Muscle of back (tissue), 13 donors: ENCODE measurements at places on chromosomes 4 and X. TPM values are rescaled to one million over a fixed set of nuclear protein-coding genes. Genes with fewer than 3 reads are reported as not detected.
A peak's percentile ranks its signal among the peaks of the same experiment; 100 is the strongest.

DNA sequence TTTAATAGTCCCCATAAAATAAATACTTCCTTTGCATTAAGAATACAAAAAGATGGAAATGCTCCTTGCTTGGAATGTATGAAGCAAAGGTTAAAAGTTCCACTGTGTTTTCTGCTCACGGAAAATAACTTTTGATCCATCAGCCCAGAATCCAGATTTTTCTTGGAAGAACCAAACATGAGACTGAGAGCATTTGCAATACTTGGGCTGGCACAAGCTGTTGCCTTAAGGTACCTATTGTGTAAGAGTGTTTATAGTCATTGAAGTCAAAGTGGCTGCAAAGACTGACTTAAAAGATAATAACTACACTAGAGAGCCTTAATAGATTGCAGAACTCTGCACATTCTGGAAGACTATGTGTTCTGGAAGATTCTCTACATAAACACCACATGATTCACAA lies 281.4 kb downstream of the RAB28 start:
- DNase-seq = peak; percentile 23

The FHIP1A gene
- polyA plus RNA-seq = 12.4 TPM

DNA sequence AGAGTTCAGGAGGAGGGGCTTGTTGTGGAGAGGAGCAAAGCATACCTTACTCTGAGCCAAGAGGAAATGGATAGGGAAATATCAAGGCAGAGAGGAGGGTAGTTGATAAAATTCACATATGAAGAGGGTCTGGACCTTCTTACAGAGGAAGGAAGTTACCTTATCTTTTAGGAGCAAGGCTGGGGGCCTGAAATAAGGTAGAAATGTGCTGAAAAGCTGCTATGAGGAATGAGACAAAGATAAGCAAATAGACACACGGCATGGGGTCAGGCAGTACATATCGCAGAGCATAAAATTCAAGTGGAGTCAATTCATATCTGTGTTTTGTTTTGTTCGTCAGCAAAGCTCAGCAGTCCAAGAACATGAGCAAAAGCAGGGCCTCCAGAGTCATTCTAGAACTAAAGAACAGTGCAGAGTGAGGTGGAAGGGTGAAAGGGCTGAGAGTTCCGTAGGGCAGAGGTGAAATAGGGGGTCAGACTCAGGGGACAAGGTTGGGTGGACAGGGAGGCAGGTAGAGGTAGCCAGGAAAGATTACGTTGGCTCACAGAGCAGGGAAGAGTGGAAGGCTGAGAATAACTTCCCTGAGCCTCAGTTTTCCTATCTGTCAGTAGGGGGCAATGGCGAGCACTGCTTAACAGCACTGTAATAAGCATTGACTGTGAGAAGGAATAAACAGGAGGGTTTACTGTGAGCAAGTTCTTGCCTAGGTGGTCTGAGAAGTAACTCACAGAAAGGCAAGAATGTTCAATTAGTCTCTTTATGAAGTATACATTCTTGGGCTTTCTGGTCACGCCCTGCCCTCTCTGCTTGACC lies 9.2 kb downstream of the VSIG4 start:
- DNase-seq = no peak

- peak; percentile 7 for DNase-seq
Observed at GRCh38 chr4:20839957-20840356, 139.7 kb downstream of the PACRGL start.

DNA sequence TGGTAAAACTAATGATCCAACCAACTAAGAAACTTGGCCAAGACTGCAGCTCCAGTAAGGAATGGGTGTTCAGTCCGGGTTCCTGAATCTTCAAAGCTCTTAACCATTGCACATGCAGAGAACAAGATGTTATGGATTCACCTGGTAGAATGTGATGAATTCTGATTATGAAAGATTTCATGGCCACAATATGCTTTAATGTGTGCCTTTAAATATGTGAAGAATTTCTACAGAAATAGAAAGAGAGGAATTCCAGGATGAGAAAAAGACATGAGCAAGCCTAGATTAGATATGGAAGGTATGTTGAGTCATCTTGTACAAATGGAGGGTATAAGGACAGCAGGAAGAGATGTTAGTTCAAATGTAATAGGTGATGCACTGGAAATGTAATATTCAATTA lies 472.2 kb upstream of the TENM3 start:
- DNase-seq = no peak

The EGF gene
- 11.9 TPM for polyA plus RNA-seq

DNA sequence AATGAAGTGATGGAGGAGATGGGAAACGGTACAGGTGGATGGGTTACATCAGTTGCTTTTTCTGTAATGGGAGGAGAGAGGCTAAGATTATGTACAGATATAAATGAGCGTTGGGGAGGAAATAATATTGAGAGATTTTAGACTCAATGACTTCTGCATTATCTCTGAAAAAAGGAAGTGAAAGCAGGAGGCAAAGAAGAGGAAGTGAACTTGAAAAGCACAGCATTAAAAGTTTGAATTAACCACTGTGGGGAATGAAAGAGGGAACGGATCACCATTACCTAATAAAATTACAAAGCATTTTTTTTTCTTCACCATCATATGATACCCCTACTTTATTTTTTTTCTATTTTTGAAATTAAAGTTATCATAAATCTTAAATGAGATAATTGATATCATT lies 1025.5 kb downstream of the RPA4 start:
- no peak for DNase-seq

The ADGRG4 gene
- polyA plus RNA-seq = not detected

GRCh38 chr4:23930750-23931488 lies 41.1 kb upstream of the PPARGC1A start:
- DNase-seq = peak; percentile 71

DNA sequence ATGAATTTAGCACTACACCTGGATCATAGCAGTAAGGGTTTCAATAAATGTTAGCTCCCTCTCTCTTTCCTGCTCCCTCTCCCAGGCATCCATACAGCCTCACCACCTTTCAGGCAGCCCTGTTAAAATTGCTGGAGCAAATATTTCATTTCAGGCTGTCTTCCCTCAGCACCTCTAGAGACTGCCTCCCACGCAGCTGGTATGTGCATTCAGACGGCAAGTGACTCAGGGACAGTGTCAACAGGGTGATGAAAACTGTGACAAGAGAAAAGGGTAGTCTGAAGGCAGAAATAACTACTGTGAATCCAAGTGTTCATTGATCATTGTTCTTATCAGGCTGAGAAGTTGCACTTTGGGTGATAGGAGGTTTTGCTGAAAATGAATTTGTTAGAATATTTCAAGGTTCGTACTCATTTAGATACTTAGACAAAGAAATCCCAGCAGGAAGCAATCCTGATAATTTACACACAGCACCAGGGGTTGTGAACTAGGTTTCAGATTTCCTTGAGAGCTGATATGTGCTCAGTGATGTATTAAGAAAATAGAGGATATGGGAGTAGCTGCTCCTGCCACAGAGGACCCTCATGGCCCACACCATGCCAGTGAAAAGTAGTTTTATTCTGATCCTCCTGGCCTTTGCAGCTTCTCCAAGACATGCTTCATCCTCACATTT lies 424.2 kb downstream of the FGF13 start:
- DNase-seq = no peak

The UGT2B11 gene
- not detected for polyA plus RNA-seq

GRCh38 chr4:26806331-26806730 lies 54.3 kb upstream of the STIM2 start:
- DNase-seq = no peak

DNA sequence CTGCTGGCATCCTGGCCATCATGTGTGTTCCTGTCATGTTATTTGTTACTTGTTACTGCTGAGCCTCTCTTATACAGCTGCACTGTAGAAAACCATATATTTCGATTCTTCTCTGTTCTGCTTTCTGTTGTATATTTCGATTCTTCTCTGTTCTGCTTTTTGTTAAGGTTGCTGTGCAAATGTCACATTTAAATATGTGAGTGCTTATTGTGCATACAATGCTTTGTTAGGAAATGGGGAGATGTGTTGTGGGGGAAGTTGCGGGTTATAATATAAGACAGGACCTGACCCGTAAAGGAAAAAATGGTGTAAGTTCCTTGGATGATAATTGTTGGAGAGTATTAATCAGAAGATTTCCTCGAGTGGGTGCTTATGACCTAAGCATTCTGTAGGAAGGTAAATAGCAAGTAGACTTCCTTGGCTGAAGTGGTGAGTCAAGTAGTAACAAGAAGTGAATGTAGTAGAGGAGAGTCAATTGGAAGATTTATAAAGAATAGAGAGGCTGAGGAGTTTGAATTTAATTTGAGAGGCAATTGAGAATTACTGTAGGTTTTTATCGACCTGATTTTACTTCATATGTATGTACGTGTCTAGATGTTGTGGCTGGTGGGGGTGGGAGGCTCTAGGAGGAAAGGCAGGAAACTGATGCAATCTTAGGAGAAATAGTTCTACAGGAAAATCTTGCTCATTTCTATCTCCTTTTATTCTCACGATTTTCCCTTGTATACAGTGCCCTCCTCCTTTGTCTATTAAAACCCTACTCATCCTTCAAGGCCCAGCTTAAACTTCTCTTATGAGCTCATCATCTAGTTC lies 8.5 kb downstream of the OGT start:
- peak; percentile 51 for DNase-seq

DNA sequence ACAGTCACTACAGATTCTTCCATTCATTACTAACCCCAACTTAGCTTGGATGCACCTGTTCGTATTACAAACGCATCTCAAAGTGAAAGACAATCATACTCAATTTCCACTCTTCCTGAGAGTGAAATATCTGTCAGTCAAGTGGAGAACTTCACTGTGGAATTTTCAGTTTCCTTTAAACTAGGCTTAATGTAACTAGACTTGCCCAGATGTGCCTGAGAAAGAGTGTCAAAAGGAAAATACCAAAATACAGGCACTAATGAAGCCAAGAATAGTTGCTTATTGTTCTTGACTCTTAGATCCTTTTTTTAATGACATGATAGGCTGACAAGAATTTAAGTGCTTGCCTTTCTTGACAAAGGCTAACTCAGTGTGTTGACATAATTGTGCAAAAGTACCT lies 72.4 kb upstream of the NR3C2 start:
- no peak for DNase-seq

The F8A3 gene
- 3.0 TPM for polyA plus RNA-seq

- peak; percentile 40 for DNase-seq
Observed at GRCh38 chr4:25060241-25060962, 29.7 kb upstream of the LGI2 start.

DNA sequence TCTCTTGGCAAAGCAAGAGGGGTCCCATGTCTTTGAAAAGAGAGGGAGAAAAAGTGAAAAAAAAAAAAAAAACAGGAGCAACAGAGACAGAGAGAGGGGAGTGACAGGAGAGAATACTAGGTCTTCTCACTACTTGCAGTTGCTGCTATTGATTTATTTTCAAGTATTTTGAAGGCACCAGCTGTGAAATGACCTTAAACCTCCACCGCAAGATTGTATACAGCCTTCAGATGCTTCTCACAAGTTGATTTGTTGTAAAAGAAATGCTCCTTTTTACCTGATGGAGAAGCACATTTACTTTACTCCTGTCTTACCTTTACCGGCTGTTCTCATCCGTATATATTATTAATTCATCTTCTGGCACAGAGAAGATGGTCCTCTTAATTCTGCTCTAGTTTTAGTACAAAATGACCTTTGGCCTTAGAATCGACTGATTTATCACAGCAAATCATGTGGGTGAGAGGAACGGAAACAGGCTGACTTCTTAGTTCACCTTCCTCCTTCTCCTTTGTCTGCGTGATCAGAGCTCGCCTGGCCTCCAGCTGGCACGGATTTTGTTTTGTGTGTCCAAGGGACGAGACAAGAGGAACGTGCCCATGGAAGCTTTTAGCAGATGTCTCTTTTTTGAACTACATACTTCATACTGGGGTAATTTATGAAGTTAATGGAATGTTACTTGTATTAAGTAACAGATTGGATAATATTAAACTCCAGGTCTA lies 82.4 kb upstream of the PACRGL start:
- DNase-seq = peak; percentile 85

GRCh38 chr4:55075823-55076716 lies 49.3 kb downstream of the KDR start:
- DNase-seq = no peak

GRCh38 chrX:12234534-12235329 lies 96.5 kb downstream of the FRMPD4 start:
- no peak for DNase-seq

DNA sequence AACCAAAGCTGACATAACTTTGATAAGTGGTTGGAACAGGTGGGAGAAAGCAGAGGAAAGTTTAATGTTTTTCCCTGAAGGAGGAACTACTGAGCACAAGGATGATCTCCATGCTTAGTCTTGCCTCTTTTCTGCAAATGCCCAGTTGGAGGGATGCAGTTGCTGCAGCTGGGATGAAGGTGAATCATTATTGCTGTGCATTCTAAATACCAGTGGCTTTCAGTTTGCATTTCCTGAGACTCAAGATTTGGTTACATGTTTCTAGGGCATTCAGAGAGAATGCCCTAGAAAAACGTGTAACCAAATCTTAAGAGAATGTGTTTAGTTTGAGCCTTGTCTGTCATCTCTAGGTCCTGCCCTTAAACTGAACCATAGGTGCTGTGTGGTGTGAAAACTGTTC lies 42.2 kb downstream of the METTL14 start:
- DNase-seq = no peak

DNA sequence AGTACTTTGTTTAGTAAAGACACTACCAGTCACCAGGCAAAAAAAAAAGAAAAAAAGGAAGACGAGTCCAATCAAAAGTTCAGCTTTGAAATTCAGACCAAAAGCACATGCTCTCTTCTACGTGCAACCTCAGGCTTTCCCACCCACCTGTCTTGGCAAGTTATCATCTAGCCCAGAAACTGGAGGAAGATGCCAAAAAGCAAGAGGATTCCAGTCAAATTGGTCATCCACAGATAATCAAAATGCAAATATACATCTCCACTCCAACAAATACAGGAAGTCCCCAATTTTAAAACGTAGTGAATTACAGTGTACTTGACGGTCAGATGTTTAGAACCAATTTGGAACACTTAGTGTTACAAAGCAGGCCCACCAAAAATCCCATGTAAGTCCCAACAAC lies 96.5 kb downstream of the PALLD start:
- no peak for DNase-seq

- no peak for DNase-seq
Observed at GRCh38 chrX:48498374-48498809, 10.4 kb upstream of the PORCN start.

The USP9X gene
- polyA plus RNA-seq = 45.5 TPM

The PASD1 gene
- polyA plus RNA-seq = 0.04 TPM

DNA sequence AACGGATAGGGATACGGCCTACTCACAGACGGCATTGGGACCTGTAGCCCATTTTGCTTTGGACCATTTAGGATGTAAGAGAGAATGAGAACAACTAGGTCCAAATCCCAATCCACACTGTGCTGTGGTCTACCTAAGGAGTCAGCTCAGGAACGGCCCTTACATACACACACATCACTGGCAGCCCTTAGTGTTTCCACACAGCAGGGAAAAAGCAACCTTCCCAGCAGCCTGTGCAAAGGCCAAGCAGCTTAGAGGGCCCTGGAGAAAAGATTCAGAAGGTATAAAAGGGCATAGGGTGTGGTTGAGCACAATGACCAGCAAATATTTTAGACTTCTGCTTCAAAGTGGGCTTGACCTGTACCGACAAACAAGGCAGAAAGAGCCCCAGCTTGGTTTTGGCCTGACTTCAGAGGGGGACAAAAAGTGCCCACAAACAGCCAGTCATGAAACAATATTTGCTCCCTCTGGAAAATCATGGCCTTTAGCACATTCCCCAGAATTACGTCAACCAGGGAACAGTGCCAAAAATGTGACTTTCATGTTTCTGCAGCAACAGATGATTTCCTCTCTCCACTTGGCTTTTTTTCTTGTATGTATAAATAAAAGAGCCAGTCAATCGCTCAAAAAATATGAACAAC lies 359.5 kb upstream of the FGF16 start:
- DNase-seq = peak; percentile 87

GRCh38 chr4:63361628-63362027 lies 1047.6 kb downstream of the TECRL start:
- no peak for DNase-seq
